Kasumi-1 (cell line): ENCODE measurements at places on chromosomes 5 and 9.

GRCh38 chr5:39502704-39503103 is 77.9 kb upstream of the DAB2 start:
- no peak for DNase-seq

GRCh38 chr9:38316166-38316780 is 76.2 kb upstream of the ALDH1B1 start:
- DNase-seq, result no peak

- no peak for DNase-seq
Observed at GRCh38 chr5:141657937-141658545, 6.8 kb upstream of the FCHSD1 start.

GRCh38 chr9:106738109-106738508 is 124.9 kb upstream of the ZNF462 start:
- no peak for DNase-seq

DNA sequence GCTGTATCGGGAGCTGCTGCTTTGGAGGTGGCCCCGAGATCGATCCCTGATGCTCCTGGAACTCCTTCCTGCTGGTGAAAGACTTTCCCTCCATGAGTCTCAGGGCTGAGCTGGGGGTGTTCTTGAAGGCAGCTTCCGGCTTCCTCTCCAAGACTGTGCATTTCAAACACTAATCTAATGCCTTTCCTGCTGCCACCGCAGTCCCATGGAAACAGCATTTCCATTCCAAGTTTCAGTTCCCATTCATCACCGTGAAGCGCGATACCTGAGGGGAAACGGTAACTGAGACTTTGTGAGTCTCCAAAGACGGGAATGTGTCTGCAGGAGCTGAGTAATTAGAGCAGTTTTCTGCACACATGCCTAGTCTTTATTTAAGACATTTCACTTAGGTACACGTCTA is 230.1 kb downstream of the PAX5 start:
- no peak for DNase-seq

DNA sequence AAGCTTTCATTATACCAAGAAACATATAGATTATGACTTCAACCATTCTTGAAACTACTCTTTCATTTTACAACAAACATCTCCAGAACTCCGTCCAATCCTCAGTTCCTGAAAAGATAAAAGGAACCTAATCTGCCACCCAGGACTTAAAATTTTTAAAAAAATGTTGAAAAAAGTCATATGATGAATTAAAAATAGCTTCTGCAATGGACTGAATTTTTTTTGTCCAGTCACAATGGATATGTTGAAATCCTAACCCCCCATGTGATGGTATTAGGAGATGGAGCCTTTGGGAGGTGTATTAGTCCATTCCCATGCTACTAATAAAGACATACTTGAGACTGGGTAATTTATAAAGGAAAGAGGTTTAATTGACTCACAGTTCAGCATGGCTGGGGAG is 2.7 kb upstream of the ALDH1A1 start:
- no peak for DNase-seq

GRCh38 chr9:117135501-117136098 is 279.3 kb downstream of the ASTN2 start:
- DNase-seq, result no peak

GRCh38 chr9:80592413-80592812 is 1020.6 kb downstream of the TLE4 start:
- DNase-seq, result no peak

DNA sequence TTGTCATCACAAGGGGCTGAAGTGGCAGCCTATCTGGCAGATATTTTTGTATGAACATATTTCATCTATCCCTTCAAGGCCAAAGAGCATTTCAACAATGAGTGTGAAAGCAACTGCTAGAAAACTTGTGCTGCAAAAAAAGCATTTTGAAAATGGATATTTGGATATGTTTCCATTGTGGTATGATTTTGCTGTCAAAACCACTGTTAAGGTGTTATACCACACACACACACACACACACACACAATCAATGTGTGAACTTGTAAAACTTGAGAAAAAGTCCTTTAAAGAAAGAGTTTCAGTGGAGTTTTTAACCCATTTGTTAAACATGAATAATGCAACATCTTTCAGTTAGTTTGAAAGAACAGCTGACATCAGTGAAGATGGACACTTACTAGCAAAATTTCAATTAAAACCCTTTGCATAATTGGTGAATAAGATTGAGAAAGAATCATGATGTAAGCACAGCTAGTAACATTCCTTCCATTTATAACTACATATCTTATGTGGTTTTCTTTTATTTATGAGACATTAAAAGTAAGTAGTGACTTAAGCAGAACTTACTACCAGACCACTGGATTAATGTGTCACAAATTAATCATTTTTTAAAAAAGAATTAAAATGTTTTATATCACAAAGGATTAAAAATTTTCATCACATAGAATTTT is 182.6 kb upstream of the GNA14 start:
- no peak for DNase-seq

- no peak for DNase-seq
Observed at GRCh38 chr9:133200631-133201030, 8.4 kb downstream of the OBP2B start.
